IMR-90 (cell line): ENCODE measurements at places on chromosomes 1 and 21. TPM values are rescaled to one million over a fixed set of nuclear protein-coding genes. Genes with fewer than 3 reads are reported as not detected.

Gene GBP7
- total RNA-seq = not detected in 2 replicates

Gene RGS4
- 538 and 635 TPM in 2 replicates for total RNA-seq

Gene SIPA1L2
- total RNA-seq = 11.9 and 13.4 TPM in 2 replicates

Gene TSPEAR
- total RNA-seq = not detected in 2 replicates

Gene CD1E
- not detected in 2 replicates for total RNA-seq

Gene APOBEC4
- not detected in 2 replicates for total RNA-seq

Gene BATF3
- total RNA-seq = 1.6 and 2.2 TPM in 2 replicates

Gene ASCL5
- total RNA-seq = not detected in 2 replicates

Gene AMY2A
- not detected in 2 replicates for total RNA-seq

Gene B3GALT5
- under 0.01 and 0.18 TPM in 2 replicates for total RNA-seq

Gene ATP6V1G3
- total RNA-seq = not detected in 2 replicates

Gene OR2T5
- not detected in 2 replicates for total RNA-seq

Gene SLC27A3
- total RNA-seq = 1.9 and 3.2 TPM in 2 replicates

Gene OPTC
- not detected in 2 replicates for total RNA-seq

Gene SRGAP2B
- total RNA-seq = 50.7 and 69.2 TPM in 2 replicates

Gene NUDT4B
- 19.9 and 28.6 TPM in 2 replicates for total RNA-seq

Gene THEM4
- total RNA-seq = 7.3 and 8.3 TPM in 2 replicates

Gene CPT2
- total RNA-seq = 14.2 and 16.0 TPM in 2 replicates

Gene RNPEP
- 39.7 and 49.8 TPM in 2 replicates for total RNA-seq

Gene CFAP410
- 3.3 and 3.8 TPM in 2 replicates for total RNA-seq

Gene SPATA1
- total RNA-seq = under 0.01 and 0.56 TPM in 2 replicates

Gene RCAN3
- total RNA-seq = 5.9 and 8.6 TPM in 2 replicates

Gene RHD
- total RNA-seq = 0.28 TPM in 1 of 2 replicates, not detected in the other

Gene RIMKLA
- not detected in 2 replicates for total RNA-seq

Gene HSD11B1
- 0.28 and 0.72 TPM in 2 replicates for total RNA-seq

Gene VWA1
- total RNA-seq = 0.83 and 1.1 TPM in 2 replicates

Gene H3-3A
- 171 and 188 TPM in 2 replicates for total RNA-seq

Gene ZDHHC18
- total RNA-seq = 9.4 and 12.5 TPM in 2 replicates

Gene OPRD1
- under 0.01 TPM in 2 replicates for total RNA-seq

Gene GOLT1A
- not detected in 2 replicates for total RNA-seq

Gene CFHR1
- not detected in 2 replicates for total RNA-seq

Gene EXTL1
- total RNA-seq = 0.56 and 0.90 TPM in 2 replicates

Gene GNAT2
- total RNA-seq = 0.28 and 0.36 TPM in 2 replicates

Gene CD101
- not detected in 2 replicates for total RNA-seq

Gene RIMS3
- total RNA-seq = 0.28 and 0.36 TPM in 2 replicates

Gene NECTIN4
- total RNA-seq = under 0.01 and 0.18 TPM in 2 replicates

Gene OR14K1
- total RNA-seq = not detected in 2 replicates

Gene ZRANB2
- 23.7 and 41.7 TPM in 2 replicates for total RNA-seq

Gene TMEM125
- under 0.01 TPM in 1 of 2 replicates, not detected in the other for total RNA-seq

Gene ANGPTL3
- total RNA-seq = not detected in 2 replicates

Gene SPRR2B
- not detected in 2 replicates for total RNA-seq

Gene SPRR2G
- total RNA-seq = not detected in 2 replicates

Gene OR2G6
- total RNA-seq = not detected in 2 replicates

Gene CELA2B
- total RNA-seq = not detected in 2 replicates

Gene FUBP1
- 129 and 165 TPM in 2 replicates for total RNA-seq

Gene TBX15
- not detected in 2 replicates for total RNA-seq

Gene LPAR3
- total RNA-seq = 0.18 and 0.28 TPM in 2 replicates

Gene RAB7B
- total RNA-seq = 9.1 and 10.6 TPM in 2 replicates

Gene EDARADD
- not detected in 2 replicates for total RNA-seq

Gene TDRD5
- total RNA-seq = not detected in 2 replicates

Gene USP33
- 64.5 and 89.4 TPM in 2 replicates for total RNA-seq
